ENCODE measurements at places on chromosomes 5 and 9.

DNA sequence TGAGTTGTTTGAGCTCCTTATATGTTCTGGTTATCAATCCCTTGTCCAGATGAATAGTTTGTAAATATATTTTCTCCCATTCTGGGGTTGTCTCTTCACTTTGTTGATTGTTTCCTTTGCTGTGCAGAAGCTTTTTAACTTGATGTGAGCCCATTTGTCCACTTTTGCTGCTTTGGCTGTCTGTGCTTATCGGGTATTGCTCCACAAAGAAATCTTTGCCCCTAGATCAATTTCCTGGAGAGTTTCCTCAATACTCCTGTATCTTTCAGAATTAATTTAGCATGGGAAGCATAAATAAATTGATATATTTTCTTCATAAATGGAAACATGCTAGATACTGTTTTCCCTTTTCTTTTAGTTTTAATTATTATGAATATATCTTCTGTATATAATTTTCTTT is 22.5 kb upstream of the CCL21 start:
- no peak for DNase-seq

DNA sequence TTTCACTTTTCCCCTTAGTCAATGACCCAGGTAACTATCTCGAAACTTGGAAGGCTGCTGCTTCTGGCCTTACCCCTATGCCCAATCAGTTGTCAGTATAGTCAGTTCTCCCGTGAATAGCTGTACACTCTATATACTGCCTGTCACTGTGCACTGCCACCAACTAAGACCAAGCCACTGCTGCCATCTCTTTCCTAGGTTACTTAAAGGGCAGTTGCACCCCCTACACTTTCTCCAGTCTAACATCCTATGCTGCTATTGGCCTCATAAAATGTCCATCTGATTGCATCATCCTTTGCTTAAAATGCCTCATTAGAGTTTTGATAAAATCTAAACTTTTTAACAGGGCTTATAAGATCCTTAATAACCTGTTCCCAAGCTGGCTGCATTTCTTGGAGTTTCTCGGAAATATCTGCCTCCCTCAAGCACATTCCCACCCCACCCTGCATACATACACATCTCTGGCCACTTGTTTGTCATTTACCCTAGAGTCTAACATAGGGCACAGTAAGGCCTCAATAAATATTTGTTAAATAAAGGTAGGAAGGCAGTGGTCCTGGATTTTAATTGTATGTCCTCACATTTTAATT is 32.8 kb upstream of the TNFAIP8 start:
- DNase-seq, result peak; percentile 63

GRCh38 chr5:111902436-111902835 is 145.4 kb upstream of the NREP start:
- peak; percentile 44 for DNase-seq

DNA sequence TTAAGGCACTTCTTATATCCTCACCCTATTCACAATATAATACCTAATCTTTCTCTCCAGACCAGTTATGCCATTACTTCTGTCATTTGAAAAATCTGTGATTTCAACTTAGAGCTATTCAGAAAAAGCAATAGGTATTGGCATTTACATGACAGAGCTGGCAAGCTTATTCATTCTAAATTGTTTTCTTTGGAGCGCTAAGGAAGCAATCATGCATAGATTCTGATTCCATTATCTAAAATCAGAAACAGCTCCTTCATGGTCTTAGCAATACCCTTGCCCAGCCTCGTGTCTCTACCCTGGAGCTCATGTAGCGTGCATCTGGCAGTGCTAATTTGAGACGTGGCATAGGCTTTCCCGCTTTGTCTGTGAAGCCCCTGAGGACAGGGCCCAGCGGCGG is 4.5 kb downstream of the SLC1A1 start:
- DNase-seq, result no peak

- peak; percentile 60 for DNase-seq
Observed at GRCh38 chr5:44809215-44809955, 638 bp downstream of the MRPS30 start.

- no peak for DNase-seq
Observed at GRCh38 chr9:133474215-133474614, 4.7 kb downstream of the SLC2A6 start.

DNA sequence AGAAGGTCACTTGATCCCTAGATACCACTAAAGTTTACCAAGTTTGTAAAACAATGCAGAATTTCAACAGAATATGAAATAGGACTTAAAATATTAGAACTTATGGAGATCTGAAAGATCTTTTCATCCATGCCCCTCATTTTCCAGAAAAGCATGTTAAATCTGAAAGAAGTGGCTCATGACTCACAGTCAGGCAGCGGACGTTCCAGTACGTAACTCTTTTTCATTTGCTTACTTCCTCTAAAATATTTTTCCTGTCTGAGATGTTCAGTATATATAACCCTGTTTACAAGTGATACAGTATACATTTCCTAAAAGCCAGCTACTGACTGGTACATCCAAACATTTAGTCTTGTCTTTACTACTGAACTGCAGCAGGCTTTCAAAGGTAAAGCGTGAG is 22.3 kb downstream of the FBXW2 start:
- DNase-seq, result no peak

DNA sequence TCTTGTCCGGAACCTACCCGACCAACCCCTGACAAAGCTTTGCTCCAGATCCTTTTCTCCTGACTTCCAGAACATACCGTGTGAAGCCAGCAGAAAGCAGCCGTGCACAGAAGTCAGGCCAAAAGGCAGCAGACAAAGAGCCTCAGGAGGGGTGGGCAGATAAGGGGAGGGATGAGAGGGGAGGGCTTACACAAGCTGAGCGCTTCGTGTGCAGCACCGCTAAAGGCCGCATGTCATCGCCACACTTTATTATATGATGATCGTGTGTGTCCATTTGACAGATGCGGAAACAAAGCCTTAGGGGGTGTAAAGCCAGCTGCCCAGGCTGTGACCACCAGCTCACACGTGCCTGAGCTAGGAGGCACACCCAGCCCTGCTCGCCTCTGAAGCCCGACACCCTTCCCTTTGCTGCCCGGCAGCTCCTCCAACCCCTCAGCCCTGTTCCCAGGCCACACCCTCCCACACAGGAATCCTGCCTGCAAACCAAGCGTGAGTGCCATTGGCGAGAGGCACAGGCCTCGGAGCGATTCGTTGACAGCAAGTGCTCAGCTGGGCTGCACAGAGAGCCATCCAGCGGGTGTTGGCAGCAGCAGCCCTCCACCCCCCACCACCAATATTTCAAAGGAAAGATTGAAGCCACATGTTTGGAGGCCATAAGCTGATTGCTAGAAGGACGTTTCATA is 170.5 kb upstream of the SMIM23 start:
- peak; percentile 33 for DNase-seq

DNA sequence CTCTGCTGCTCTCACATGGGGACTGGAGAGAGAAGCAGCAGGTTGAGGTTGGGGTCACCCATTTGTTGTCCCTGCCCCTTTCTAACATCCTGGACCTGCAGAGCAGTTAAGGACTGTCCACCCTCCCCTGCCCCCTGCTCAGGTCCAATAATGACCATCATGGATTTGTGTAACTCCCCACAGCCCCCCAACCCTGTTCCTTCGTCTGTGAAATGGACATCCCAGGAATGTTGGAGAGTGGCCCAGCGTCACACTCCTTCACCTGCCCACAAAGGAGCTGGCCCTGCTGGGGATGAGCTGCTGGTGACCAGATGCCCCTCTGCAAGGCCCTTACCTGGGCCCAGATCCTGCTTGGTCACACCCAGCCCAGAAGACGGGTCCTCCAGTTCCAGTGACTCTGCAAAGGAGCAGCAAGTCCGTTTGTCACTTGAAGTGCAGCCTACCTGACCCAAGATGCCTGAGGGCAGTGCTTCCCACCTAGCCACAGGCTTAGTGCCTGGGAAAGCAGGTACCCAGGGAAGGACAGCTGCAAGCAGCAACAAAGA is 10.4 kb downstream of the CD74 start:
- DNase-seq, result no peak

GRCh38 chr5:43643750-43644149 is 40.8 kb downstream of the NNT start:
- no peak for DNase-seq

DNA sequence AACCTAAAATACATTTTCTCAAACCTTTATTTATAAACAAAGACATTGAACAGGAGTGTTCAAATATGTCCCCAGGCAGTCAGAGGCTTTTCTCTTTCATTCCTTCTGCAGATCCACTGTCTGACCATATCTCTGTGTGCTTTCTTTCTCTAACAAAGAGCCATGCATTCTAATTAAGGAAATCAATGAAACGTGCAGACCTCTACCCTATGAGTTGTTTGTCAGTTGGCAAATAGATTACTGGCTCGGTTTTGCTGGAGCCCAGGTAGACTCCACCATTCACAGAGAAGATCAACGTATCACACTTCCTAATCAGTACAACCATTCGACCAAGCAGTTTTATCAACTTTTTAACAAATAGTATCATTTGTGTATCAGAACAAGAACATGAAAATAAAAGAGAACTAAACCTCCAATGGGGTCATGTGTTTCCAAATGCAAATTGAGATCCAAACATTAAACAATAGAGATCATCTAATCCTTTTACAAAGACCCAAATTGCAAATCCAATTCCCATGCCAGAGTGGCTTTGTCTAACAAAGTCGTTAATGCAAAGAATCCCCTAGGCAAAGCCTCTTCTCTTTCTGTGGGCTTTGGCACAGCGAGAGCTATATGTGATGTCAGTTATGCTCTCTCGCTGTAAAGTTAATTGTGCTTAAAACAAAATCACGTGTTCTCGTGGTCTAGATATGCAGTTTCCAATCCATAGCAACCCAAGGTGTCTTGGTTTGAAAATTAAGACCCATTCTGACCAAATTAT is 16.8 kb downstream of the KLF4 start:
- no peak for DNase-seq

GRCh38 chr5:14685757-14686156 is 21.2 kb downstream of the OTULIN start:
- peak; percentile 71 for DNase-seq

- no peak for DNase-seq
Observed at GRCh38 chr5:92662741-92663140, 918.3 kb downstream of the NR2F1-AS1 start.

DNA sequence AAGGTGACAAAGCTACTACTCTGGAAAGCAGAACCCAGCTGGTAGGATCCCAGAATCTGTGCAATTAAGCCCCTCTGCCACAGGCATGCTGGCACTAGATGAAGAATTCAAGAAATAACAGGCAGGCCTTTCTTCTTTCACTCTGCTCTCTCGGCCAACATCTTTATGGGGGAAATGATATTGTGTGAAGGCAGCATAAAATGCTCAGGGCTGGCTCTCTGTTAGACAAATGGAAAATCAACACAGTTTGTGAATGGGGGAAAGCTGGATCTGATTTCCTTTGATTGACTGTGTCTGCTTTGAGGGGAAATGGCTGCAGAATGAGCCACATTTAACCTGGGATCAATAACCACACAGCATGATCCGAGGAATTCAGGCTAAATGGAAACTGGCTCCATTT is 29.1 kb upstream of the AKNA start:
- DNase-seq, result no peak

DNA sequence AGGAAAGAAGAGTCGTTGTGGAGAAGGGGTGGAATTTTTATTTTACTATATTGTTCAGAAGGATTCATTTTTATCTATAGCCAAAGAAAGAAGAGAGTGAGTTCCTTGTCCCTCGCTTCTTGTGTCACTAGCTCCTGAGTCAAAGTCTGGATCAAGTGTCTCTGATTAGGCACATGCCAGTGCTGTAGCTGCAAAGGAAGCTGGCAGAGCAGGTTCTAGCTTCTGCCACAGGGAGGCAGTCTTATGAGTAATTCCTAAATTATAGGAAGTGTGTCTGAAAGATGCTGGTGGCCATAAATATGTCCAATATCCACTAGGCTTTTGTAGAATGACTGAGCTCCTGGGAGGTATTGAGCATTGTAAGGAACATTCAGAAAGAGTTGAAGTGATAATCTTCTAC is 84.7 kb downstream of the DOCK2 start:
- no peak for DNase-seq

DNA sequence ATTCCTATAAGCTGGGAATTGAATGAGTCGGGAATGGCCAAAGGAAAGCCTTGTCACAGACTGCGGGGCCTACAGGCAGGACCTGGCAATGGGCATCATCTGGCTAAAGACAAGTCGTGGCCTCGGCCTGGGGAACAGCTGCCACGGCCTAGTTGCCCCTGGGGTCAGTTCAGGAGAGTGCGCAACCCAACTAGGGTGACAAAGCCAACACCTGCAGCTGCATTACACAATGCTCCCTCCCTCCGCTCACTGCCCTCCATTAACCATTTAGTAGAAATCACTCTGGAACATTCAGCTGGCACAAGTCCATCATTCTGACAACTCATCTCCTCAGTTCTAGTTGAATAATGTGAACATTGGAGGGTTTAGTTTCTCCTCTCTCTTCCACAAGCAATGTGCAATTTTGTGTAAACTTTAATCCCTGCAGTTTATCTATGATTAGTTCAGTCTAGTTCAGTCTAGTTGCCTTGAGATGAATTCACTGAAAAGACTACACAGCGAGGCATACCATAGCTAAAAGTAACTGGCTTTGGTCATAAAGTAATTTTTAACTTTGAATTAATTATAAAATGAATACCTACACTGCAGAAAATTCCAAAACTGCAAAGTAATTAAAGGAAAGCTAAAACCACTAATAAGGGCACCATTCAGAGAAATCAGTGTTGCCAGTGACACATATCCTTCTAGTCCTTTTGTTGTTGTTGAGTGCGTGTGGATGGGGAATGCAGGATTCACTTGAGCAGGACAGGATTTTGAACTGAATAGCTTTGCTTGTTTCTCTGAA is 5.1 kb downstream of the GLDC start:
- no peak for DNase-seq

- no peak for DNase-seq
Observed at GRCh38 chr9:76438841-76439588, 20.0 kb upstream of the GCNT1 start.

DNA sequence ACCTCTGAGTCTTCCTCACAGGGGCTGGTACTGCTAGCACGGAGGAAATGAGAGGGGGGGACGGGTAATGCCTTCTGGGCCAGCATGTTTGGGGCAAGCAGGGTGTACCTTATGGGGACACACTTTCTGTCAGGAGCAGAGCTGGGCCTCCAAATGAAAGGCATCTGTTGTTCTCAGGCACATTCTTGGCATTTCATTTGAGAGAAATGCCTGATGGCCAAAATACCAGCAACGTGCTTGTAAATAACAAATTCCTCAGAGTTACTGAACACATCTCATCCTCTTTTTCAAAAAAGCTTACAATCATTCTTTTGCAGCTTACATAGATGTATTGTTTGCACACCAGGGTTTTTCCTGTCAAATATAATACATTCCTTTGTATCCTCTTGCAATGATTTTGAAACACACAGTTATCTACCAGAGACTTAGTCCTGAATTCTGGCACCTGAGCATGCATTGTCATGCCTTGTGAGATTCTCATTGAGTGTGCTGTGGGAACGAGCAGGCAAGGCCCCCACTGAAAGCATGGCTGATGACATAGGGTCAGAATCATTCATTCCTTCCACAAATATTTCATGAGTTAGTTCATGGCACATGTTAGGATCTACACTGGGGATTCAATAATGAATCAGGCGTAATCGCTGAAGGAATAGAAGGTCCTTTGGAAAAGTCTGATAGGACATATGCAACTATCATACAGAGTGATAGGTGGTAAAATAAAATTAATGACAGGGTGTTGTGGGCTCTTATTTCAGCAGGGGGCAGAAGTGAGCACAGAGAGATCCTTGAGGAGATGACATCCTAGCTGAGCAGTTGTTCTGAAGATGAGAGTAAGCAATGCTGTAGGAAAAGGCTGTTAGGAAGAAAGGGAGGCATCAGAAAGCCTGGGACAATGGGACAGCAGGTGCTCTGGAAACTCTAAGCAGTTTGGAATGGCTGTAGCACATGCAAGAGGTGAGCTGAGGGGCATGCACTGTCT is 260.9 kb upstream of the TUT7 start:
- peak; percentile 81 for DNase-seq

GRCh38 chr5:135545099-135545498 is 9.3 kb upstream of the NEUROG1 start:
- DNase-seq, result no peak

GRCh38 chr9:124146031-124146561 is 111.7 kb upstream of the NEK6 start:
- no peak for DNase-seq
